T-helper 2 cell (primary cell): ENCODE measurements at places on chromosomes 6 and 20.

DNA sequence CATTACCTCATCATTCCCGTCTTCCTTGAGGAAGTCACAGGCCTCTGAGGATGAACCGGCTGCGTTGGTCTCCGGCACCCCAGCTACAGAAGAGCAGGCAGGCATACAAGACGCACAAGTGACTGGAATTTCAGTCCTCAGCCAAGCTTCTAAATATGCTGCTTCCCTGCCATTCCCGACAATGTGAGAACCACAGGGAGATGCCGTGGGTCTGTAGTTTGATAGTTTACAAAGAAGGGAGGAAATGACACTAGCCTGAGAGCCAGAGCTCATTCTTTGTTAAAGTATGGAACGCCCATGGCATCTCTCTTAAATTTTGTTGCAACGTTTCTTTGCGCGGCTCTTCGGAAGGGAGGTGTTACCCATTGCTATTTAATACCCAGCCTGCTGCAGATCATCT is 25.7 kb downstream of the HEBP2 start:
- no peak for DNase-seq

DNA sequence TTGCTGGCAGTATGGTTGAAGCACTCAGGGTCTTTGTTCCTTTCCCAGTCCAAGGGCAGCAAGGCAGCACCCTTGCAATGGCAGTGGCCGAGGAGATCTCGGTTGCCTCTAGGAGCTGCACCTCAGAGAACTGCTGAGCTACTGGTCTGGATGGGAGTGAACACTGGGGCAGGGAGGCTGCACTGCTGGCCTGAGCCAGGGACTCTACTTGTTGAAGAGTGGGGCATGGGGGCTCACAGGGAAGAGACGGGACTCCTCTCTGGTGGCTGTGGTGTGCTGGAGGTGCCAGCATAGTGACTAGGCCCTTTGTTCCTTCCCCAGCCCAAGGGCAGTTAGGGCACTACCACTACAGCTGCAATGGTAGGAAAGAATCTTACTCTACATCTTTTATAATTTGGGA is 203.0 kb downstream of the ZDHHC14 start:
- no peak for DNase-seq

DNA sequence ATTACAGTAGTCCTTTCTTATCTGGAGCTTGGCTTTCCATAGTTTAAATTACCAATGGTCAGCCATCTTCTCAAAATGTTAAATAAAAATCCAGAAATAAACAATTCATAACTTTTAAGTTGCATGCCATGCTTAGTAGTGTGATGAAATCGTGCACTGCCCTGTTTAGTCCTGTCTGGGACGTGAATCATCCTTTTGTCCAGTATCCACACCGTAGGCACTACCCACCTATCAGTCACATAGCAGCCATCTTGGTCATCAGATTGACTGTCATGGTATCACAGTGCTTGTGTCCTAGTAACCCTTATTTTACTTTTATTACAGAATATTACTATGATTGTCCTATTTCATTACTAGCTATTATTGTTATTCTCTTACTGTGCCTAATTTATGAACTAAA is 924.1 kb downstream of the EYS start:
- no peak for DNase-seq

DNA sequence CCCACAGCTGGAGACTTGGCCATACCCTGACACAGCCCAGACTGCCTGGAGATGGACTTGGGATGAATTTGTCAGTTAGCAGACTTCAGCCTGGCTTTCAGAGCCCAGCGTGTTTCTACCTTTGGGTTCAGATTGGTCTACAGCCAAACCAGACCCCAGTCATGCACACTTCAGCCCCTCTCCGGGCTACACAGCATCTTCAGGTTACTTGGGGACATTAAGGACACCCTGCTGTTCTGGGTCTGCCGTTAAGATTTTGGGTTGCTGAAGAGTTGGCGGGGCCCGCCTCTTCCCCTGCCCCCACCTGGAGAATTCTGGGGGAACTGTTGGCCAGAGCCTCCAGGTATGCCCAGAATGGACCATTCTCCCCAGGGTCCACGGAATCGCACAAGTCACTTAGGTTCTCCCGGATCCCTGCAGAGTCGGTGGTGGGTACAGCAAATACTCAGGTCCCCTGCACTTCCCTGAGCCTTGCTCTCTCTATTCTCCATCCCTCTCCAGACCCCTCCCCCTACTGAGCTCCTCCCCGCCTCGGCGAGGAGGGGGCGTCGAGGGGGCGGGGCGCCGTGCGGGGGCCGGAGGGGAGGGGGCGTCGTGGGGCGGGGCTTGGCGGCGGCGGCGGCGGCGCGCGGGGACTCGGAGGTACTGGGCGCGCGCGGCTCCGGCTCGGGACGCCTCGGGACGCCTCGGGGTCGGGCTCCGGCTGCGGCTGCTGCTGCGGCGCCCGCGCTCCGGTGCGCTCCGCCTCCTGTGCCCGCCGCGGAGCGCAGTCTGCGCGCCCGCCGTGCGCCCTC is at the start of gene PTK7:
TSS of gene PTK7 (plus strand) at position 645 of the 794 bp plus-strand sequence. CDS start 175 bp downstream, outside the sequence.
- DNase-seq, result no peak

DNA sequence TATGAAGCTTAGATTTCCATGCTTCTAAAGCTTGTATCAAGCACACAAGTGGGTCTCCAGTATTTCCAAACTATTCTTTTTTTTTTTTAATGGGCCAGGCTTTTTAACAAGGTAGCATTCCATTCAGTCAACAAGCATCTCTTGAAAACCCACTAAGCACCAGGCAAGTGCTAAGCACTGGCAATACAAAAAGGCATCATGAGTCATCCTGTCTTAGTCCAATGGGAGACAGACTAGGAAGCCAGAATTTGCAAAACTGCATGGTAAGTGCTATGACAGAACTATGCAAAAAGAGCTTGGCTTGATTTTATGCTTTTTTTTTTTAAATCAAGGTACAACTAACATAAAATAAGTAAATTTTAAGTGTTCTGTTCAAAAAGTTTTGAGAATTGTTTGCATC is 109.3 kb upstream of the DST start:
- no peak for DNase-seq

DNA sequence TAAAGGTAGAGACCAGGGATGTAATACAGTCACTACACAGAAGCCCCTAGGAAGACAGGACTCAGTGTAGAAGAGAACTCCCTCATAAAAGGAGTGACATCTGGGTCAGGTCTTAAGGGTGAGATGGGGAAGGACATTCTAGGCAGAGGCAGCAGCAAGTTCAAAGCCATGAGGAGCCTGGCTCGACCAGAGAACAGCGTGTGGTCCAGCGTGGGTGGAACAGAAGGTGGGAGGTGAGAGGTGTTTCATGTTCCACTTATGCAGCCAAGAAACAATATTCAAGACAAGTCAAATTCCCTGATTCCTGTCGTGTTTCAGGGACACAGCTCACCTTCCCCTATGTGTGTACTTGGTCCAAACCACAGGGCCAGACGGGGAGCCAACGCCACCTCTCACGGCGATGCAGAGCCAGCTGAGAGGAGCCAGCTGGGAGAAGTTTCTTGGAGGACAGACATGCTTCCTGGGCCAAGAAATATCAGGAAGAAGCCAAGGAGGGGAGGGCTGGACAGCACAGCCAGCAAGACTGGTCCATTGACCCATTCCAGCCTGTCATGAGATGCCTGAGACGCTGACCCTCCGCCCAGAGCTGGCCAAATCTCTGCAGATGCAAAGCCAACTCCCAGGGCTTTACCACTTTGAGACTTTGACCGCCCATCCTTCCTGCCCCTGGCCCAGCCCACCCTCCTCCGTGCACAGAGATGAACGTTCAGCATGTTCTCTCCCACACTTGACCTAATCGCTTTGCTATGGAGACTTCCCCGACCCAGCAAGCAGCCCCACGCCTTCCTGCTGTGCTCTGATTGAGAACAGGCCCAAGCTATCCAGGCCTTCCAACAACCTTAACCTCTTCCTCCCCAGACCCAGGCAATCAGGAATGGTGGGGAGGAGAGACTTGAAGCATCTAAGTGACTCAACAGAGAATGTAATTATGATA is 113.8 kb downstream of the PRND start:
- DNase-seq, result no peak
